ENCODE measurements at places on chromosomes 13 and 19.

DNA sequence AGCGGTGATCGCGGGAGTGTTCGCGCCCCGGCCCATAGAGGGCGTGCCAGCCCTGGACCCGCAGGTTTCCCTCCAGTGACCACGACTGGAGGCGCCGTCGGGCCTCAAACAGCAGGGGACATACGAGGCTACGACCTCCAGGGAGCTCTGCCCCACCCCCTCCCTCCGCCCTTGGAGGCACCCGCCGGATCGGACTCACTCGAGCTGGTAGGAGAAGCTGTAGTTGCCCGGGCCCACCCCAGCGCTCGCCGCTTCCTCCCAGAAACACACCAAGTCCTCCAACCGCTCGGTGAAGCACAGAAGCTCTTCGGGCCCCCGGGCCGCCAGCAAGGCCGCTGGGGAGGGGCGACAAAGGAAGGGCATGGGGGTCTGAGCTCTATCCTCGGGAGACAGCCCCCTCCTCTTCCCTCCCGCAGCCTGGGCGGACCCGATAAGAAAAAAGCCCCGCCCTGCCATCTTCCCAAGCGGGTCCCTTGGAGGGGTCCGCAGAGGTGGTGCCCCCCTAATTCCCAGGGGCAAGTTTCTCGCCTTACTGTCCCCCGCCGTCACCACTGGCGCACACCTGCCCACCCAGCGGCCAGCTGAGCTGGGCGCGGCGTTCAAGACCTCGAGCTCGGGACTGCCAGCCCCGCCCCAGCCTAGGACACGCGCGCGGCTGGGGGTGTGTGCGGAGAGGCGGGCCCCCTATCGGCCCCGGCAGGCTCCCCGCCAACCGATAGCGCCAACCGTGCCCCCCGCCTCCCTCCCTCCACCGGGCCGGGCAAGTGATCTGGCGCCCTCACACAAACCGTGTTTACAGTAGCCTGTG lies 1.0 kb downstream of the EPOR start:
- DNase-seq: peak; percentile 76

GRCh38 chr13:24734950-24735349 lies 29.0 kb upstream of the RNF17 start:
- no peak for DNase-seq

DNA sequence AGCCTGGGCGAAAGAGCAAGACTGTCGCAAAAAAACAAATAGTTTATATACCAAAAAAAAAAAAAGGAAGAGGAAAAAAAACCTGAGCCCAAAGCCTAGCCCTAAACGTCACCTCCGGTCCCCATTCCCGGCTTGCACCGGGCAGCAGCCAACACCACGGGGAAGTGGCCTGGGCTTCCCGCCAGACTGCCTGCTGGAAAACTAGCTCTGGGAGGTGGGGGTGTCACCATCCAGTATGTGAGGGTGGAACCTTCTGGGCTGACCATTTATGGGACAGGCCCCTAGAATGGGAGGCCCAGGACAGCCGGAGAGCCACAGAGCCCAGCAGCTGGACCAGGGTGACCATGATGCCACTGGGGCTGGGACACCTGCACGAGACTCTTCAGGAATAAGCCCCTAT lies 37.3 kb downstream of the IL12RB1 start:
- no peak for DNase-seq

DNA sequence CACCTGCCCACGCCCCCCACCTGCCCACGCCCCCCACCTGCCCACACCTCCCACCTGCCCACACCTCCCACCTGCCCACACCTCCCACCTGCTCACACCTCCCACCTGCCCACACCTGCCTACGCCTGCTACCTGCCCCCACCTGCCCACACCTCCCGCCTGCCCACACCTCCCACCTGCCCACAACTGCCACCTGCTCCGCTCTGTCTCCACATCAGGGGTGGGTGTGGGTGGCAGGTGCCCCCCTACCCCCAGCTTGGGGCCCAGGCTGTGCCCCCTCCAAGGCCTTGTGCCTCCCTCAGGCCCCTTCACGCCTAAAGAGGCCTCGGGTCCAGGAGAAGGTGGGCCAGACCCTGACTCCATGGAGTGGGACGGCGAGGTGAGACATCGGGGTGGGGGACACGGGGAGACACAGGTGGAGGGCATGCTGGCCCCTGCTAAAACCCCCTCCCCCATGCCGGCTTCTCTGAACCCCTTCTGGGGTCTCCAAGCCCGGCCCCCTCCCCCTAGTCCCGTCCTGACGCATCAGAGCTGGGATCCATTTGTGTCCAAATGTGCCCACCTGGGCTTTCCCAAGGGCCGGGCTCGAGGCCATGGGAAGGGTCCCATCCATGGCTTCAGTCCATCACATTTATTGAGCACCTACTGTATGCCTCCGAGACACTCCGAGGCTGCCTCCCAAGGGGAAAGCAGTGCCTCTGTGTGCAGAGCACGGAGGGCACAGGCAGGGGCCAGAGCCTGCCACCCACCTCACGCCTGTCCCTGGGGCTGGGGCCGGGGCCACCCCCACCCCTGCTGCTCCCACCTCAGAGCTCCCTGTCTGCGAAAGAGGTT lies 4.9 kb downstream of the PLK5 start:
- no peak for DNase-seq

GRCh38 chr19:18428173-18428786 lies 9.1 kb downstream of the SSBP4 start:
- peak; percentile 78 for DNase-seq

- DNase-seq: no peak
These were observed 772 bp downstream of the PARP4 start for GRCh38 chr13:24511816-24512196.

GRCh38 chr13:20149762-20150161 lies 11.1 kb downstream of the GJA3 start:
- DNase-seq: no peak

GRCh38 chr13:48831248-48831647 lies 144.5 kb upstream of the FNDC3A start:
- DNase-seq: no peak

DNA sequence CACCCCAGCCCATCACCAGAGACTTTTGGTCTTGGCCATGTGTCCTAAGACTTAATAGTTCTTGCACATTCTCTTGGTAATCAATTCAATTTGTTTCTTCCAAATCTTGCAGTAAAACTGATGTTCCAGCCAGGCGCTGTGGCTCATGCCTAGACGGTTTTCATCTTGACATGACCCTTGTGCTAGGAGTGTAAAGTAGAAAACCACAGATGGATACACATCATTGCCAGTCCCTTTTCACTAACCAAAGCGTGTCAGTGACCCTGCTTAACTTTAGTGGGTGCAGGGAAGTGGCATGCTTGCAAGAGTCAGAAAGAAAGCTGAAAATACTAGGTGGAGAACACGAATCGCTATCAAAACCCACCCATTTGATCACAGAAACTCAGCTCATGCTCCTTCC lies 18.0 kb upstream of the CD70 start:
- no peak for DNase-seq

DNA sequence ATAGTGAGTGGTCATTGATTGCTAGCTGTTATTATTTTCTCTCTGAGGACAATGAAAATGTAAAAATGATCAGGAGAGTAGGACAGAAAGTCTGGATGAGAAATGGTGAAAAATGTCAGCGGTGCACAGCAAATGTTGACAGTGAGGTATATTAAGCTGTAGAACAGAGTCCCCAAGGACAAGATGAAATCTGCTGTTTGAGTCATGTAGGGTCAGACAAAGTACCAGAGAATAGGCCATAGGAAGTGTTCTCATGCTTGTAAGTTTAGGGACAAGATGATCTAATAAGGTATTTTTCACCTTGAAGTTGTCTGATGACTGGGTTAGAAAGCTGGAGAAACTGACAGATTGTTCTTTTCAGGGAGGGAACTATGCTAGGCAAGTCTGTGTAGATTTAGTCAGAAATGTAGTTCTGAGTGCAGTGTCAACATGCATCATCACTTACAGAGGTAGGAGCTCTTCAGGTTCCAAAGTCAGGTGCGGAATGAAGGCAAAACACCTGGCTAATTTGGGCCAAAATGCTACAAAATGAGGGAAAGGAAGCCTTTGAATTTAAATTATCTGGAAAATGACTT lies 369.3 kb downstream of the DLEU7 start:
- DNase-seq: no peak

DNA sequence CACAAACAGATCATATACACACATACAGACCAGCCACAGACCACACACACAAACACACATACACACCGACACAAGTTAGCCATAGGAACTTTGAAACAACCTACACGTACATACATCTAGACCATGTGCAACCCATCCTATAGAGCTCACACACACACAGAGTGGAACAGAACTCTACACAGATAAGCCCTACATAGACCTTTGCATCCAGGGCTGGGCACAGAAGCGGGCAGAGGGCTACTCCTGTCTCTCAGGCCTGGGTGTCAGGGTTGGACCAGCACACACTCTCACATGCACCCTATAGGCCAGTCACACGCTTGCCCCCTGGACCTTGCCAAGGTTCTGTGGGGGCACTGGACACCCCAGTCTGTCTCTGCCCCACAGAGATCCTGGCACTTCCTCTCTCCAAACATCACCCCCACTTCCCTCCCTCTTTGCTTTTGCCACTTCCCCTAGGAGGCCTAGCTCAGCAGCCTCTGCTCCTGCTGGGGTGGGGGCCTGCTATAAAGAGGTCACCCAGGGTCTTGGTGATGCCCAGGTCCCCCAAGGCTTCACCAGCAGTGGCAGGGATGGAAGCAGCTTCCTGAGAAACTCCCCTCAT lies 5.8 kb upstream of the JUNB start:
- DNase-seq: no peak

GRCh38 chr19:3931041-3931440 lies 1.8 kb upstream of the NMRK2 start:
- peak; percentile 32 for DNase-seq

GRCh38 chr13:90547272-90547790 lies 800.2 kb upstream of the MIR17HG start:
- no peak for DNase-seq

DNA sequence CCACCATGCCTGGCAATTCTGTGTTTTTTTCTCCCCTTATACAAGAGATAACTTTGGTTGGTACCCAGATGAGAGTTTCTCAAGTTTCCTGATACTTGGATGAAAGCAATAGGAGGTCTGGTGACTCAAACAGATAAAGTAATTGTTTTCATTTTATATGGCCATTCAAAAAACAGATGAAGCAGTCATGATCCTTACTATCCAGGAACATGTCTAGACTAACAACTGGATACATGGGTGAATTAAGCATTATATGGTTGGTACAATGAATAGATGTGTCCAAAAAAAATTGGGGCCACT lies 8.5 kb downstream of the ZNF430 start:
- DNase-seq: no peak

- DNase-seq: no peak
These were observed 20.2 kb downstream of the POLR1D start for GRCh38 chr13:27641711-27642502.

DNA sequence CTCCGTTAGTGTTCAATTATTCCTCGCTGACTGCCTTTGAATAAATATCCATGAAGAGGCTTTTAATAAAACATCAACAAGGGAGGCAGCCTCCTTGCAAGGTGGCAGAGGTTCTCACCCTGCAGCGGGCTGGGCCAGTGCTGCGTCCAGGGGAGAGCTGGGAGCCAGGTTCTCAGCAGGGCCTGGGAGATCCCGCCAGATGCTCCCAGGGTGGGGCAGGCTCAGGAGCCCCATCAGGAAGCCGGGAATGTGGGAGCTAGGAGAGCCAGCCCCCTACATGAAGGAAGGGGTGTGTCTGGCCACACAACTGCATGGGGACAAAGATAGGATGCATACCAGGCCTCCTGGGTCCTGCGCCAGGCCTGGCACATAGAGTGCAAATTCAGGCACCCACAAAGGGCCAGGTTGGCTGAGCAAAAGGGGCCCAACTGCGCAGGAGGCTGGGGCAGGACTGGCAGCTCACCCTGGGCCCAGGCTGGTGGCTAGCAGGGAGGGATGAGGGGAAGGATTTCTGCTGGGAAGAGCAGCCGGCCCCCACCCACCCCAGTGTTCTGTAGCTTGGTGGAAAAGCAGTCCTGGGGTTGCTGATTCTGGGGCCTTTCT lies 22.8 kb downstream of the VSTM2B start:
- DNase-seq: no peak

DNA sequence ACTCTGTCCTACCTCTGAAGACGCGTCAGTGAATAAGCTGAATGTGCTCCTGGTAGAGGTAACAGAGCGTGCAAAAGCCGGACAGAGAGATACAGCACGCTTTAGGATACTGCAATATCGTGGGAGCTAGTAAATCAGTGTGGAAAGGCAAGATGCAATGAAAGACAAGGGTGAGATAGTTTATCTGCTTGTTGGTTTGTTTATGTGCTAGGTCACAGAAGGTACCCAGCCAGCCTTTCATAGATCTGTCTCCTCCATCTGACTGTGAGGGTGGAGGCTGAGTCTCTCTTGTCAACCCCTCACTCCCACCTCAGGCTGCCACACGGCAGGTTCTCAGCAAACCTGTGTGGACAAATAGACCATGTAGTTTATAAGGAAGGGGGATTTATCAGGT lies 904 bp upstream of the GIPC1 start:
- DNase-seq: no peak

DNA sequence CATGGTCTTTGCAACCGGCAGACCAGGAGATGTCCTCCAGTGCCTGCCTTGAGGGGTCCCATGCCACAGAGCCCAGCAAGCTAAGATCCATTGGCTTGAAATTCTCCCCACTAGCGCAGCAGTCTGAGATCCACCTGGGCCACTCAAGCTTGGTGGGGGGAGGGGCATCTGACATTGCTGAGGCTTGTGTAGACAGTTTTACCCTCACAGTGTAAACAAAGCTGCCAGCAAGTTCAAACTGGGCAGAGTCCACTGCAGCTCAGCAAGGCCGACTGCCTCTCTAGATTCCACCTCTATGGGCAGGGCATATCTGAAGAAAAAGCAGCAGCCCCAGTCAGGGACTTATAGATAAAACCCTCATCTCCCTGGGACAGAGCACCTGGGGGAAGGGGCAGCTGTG lies 32.0 kb upstream of the ITM2B start:
- no peak for DNase-seq

DNA sequence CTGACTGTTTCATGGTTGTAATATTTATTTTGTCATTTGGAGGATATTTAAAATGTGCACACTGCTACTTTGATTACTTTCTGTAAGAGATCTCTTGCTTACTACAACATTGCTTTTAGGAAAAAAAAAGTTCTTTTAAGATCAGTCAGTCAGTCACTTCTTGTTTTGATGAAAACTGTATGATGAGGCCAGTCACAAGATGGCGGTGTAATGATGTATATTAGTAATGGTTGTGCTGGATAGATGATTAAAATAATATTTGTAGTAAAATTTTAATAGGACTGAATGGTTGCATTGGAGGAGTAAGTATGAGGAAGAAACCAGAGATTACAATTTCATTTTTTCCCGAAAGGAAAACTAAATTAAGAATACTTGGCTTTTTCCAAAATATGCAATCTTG lies 2411.1 kb downstream of the PCDH9 start:
- DNase-seq: no peak

- DNase-seq: no peak
These were observed 330.1 kb downstream of the DLEU7 start for GRCh38 chr13:50513300-50513877.

Data from D341Med (cell line).